Hematopoietic multipotent progenitor cell (in vitro differentiated cells): ENCODE measurements at places on chromosomes 2 and 18. TPM values are rescaled to one million over a fixed set of nuclear protein-coding genes. Genes with fewer than 3 reads are reported as not detected.

GRCh38 chr18:13872373-13872772, 43.0 kb downstream of the MC2R start:
- no peak for DNase-seq

- DNase-seq: no peak
These were observed 90.2 kb downstream of the FAM161A start for GRCh38 chr2:61763605-61764034.

The MCEE gene
- 8.6 TPM for total RNA-seq

The IL1RL1 gene
- 1.6 TPM for total RNA-seq
